Bronchial epithelial cell (primary cell): ENCODE measurements at places on chromosomes 7 and 10.

- DNase-seq: peak; percentile 83
Observed at GRCh38 chr7:74343281-74344131, 54.3 kb downstream of the CLIP2 start.

GRCh38 chr7:89714131-89714530, 440.1 kb upstream of the STEAP1 start:
- no peak for DNase-seq

- DNase-seq: peak; percentile 62
Observed at GRCh38 chr10:126016156-126016805, 119.9 kb downstream of the FANK1 start.

DNA sequence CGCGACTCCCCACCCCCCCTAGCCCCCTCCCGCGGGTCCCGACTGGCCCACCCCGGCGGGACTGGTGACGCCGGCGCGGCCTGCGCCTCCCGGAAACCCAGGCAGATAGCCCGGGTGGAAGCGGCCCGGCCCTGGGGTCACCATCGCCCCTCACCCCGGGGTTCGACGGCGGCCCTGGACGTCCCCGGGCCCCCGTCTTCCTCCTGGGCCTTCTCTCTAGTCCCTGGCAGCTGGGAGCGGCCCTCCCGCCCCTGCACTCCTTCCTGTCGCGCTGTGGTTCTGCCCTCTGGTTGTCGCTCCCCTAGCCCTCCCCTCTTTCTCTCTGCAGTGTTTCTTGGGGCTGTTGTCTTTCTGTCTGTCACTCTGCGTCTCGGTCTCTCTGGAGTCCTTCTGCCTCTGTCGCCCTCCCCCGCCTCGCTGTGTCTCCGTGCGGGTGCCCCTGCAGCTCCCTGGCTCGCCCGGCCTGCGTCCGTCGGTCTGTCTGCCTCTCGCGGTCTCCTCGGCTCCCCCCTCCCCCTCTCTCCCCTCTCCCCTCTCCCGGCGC, 90.5 kb upstream of the PAX2 start:
- DNase-seq: no peak

DNA sequence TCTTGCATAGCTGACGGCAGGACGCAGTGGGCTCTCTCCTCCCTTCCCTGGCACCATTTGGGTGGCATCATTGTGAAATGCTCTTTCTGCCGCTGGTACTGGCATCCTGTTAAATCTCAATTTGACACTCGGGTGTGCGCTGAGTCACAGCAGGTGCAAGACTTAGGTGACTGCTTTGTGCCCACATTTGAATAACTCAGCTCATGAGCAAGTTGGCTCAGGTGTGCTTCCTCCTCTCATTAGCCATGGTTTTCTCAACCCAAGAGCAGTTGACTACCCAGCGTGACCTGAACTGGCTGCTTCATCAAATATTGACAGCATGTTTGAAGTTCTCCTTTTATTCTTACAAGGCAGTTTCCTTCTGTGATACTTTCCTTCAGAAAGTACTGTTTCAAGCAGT, 24.6 kb upstream of the NFE2L3 start:
- DNase-seq: peak; percentile 25

GRCh38 chr10:103548581-103549348, 55.3 kb downstream of the NEURL1 start:
- DNase-seq: no peak

DNA sequence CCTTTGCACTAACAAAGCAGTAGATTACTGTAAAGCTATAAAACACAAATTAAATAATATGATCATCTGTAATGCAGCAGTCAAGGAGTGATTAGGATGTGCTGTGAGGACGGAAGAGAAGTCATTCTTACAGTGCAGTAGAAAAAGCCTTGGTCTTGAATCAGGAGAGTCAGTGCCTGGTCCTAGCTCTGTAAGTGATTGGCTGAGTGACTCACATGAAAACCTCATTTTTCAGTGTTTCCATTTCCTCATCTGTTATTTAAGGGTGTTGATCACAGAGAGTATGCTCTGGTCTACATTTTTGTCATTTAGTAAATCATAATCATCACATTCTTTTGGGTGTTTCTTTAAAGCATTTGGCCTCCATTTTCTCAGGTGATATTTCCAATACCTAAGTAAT, 717.8 kb downstream of the LRMDA start:
- DNase-seq: peak; percentile 68
